ENCODE measurements at places on chromosomes 16 and 17.

- DNase-seq = no peak
These were observed 1483.0 kb downstream of the CDH8 start for GRCh38 chr16:60553090-60553757.

DNA sequence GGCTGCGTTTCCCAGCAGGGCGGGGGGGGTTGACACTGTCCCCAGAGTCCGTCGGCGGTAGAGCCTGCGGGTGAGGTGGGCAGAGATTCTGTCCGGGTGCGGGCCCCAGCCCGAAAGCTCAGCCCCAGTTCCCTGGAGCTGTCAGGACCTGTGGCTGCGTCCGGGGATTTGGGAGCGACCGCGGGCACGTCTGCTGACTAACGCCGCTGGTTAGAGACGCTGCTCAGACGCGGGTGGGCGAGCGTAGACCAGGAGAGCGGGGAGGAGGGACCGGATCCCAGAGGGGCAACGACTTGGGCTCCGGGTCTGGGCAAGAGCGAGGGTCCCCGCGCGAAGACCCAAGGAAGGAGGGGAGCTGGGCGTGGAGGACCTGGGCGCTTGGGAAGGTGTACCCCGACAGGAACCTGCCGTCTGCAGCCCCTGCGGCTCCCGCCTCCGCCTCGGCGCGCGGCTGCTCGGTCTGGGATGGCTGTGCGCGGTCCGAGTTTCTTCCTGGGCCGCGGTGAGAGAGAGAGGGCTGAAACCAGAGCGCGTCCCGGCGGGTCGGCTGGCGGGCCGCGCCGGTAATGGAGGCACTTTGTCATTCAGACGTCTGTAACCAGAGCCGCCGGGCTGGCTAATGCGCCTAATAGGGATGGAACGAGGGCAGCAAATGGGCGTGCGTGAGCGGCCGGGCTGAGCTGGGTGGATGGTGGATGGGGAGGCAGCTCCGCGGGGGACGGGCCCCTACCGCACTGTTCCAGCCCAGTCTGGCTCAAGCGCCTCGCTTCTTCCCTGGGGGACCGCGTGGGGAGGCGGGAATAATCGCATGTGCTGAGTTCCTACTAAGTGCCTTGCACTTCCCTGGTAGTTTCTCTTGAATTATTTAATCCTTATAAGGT is 2.3 kb downstream of the NGFR start:
- peak; percentile 48 for DNase-seq

DNA sequence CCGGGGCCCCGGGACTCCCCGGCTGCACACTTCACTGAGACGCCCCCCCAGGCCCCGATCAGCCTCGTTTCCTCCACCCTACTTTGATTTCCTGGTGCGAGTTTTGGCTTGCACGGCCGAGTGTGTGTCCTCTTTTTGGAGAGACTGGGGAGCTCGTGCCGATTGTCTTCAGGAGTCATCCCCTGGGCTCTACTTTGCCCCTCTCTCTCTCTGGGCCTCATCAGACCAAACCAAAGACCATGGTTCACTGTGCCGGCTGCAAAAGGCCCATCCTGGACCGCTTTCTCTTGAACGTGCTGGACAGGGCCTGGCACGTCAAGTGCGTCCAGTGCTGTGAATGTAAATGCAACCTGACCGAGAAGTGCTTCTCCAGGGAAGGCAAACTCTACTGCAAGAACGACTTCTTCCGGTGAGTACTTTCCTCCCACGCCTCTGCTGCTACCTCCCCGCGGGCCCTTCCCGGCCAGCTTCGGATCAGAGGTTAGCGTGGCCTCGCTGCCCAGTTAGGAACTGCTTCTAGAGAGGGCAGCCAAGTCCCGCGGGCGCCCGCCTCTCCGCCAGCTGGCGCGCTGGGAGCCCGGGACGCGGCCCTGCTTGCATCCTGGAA is 787 bp downstream of the LHX1 start:
- DNase-seq = no peak

GRCh38 chr17:73194514-73195222 is 1.8 kb downstream of the COG1 start:
- DNase-seq = no peak

- DNase-seq = no peak
These were observed 91.4 kb upstream of the GSE1 start for GRCh38 chr16:85521552-85522307.

DNA sequence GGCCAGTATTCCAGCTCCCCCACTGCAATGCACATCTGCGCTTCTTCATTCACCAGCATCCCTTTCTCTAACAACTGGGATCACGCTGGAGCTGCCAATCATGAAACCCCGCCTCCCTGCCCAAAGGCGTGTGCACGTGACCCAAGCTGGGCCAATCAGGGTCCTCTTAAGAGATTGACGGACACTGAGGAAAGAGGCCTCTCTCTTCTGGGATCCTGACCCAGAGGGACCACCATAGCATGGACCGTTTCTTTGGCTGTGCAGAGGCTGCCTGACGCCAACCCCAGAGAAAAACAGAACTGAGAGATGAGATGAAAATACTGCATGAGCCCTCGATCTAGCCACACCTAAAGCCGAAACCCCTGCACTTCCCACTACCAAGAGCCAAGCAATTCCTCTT is 32.0 kb downstream of the COTL1 start:
- no peak for DNase-seq

DNA sequence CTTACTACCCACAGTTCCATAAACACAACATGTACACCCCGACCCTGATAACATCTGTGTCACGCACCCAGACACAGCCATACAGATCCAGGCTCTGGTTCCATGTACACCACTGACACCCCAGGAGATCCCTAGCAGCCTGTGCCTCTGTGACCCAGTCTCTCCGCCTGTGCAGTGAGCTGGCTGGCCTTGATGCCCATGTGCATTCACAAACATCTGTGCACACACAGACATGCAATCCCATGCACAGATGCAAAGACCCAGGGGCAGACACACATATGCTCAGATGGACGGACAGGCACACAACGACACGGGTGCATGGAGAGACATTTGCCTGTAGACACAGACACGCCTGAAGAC is 4.1 kb downstream of the CCDC102A start:
- DNase-seq = peak; percentile 27

- no peak for DNase-seq
These were observed 714 bp downstream of the CACNA1H start for GRCh38 chr16:1153480-1154160.

- no peak for DNase-seq
These were observed 114.5 kb downstream of the AXIN2 start for GRCh38 chr17:65446838-65447526.

DNA sequence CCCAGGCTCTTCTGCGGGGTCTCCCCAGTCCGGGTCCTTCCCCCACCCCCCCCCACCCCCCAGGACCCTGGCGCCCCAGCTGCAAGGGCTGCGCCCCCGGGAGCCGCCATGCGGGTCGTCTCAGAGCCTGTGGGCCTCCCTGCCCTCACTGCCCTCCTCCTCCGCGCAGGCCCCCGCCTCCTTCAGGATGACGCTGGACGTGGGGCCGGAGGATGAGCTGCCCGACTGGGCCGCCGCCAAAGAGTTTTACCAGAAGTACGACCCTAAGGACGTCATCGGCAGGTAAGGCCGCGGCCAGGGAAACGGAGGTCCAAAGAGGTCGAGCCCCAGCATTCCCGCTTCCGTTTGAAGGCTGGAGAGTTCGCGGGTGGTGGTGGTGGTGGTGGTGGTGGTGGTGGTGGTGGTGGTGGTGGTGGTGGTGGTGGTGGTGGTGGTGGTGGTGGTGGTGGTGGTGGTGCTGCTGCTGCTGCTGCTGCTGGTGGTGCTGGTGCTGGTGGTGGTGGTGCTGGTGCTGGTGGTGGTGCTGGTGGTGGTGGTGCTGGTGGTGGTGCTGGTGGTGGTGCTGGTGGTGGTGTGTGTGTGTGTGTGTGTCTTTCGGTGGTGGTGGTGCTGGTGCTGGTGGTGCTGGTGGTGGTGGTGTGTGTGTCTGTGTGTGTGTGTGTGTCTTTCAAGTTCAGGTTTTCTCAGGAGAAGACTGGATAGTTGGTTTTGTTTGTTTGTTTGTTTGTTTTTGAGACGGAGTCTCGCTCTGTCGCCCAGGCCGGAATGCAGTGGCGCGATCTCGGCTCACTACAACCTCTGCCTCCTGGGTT is 615 bp downstream of the PHKG2 start:
- peak; percentile 66 for DNase-seq

- no peak for DNase-seq
These were observed 14.0 kb upstream of the UBE2I start for GRCh38 chr16:1295465-1295864.

GRCh38 chr16:51524555-51525373 is 373.7 kb upstream of the SALL1 start:
- DNase-seq = peak; percentile 35

GRCh38 chr17:47177261-47177660 is 11.8 kb downstream of the CDC27 start:
- no peak for DNase-seq

DNA sequence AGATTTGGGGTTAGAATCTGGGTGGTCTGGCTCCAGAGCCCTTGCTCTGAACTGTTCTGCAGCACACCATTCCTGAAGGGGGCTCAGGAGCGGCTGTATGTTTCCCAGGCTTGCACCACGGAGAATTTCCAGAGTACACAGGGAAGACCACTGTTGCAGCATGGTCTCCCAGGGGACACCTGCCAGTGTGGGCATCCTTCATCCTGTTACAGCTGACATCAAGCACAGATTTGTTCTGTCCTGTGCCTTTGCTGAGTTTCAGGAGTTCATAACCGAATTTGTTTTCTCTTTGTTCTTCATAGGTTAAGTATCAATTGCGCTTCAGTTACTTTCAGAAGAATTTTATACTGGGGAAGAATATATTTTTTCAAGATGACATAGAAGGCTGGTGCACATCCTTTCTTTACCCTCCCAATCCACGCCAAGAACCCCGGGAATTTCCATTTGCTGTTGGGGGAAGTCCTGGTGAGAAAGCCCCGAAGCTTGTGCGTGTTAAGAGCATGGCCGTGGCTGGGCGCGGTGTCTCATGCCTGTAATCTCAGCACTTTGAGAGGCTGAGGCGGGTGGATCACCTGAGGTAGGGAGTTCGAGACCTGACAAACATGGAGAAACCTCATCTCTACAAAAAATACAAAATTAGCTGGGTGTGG is 26.3 kb upstream of the ABCA3 start:
- no peak for DNase-seq

DNA sequence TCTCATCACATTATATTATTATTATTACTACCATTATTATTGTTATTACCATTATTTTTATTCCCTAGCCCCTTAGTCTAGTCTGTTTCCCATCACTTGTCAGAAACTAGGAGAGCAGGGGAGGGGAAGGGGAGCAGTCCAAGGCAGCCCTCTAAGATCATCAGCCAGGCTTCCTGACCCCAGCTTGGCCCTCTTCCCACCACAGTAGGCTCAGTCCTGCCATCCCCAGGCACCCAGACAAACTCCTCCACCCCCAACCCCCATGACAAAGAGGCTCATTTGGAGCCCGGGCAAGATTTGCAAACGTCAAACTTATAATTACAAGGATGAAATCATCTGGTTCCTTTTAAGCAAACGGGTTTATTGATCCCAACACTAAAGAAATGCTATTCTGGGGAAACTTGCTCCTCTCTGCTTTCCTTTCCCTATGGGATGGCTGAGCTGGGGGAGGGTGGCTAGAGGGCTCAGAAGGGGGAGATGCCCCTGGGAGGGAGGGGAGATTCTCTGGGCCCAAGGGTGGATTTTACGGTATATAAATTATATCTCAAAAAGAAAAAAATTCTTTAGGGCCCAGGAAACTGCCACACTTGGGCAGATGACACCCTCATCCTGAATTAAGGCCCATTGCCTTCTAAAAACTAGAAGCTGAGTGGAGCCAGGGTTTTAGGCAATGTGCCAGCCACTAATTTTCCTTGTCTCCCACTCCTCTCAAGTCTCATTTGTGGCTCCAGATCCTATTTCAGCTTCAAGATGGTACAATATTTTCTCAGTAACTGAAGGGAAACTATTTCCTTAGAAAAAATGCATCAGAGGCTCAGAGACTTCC is 4.4 kb upstream of the CBFB start:
- DNase-seq = no peak

GRCh38 chr17:75774991-75775668 is 9.5 kb upstream of the UNK start:
- DNase-seq = peak; percentile 67

- DNase-seq = peak; percentile 82
These were observed 9.1 kb downstream of the ASIC2 start for GRCh38 chr17:33284022-33284421.

DNA sequence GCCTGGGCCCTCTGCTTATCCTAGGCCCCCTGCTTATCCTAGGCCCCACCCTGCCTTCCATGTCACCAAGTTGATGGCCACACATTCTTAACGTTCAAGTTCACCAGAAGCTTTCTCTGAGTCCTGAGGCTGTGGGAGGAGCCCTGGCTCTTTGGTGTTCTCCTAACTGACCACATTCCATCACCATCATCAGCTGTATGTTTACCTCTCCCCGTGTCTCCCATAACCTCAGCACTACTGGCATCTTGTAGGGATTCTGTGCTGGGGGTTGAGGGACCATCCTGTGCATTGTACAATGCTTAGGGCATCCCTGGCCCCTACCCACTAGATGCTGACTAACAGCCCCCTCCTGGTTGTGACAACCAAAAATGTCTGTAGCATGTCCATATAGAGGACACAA is 99.3 kb downstream of the NDE1 start:
- DNase-seq = no peak

DNA sequence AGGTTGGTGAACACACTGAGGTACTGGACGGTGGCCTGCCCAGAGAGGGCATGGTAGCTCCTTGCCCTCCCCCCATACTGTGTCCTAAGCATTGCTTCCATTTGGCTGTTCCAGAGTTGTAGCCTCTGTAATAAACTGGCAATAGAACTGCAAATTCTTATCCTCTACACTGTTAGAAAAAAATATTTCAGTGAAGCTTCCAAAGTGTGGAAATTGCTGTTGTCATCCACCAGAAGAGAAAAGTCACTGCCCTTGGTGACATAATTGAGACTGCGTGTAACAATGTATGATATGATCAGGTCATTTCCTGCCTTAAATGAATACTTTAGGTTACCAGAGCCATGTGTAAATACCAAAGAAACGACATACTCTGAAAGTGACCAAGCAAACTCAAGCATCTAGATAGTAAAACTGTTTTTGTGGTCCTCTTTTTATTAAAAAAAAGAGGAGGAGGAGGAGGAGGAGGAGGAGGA is 65.9 kb downstream of the CEP95 start:
- DNase-seq = no peak

DNA sequence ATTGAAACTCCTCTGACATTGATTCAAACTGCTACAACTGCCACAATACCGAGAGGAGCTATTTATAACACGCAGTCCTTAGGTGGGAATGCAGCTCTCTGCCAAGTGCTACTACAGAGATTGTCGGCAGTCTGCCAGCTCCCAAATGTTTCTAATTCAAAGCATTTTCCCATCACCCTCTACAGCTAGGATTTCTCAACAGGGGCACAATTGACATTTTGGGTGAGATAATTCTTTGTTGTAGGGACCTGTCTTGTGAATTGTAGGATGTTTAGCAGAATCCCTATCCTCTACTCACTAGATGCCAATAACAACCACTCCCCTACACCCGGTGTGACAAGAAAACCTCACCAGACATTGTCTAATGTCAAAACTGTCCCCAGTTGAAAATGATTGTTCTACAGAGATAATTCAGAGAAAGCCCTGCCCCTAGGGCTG is 7.8 kb upstream of the N4BP1 start:
- DNase-seq = peak; percentile 60
